ENCODE measurements at places on chromosomes 7 and 10. TPM values are rescaled to one million over a fixed set of nuclear protein-coding genes. Genes with fewer than 3 reads are reported as not detected.

The HOXA2 gene
- not detected for total RNA-seq

The TMEM178B gene
- 0.25 TPM for total RNA-seq

The SLC26A3 gene
- not detected for total RNA-seq

The SUN3 gene
- total RNA-seq = 0.64 TPM

The PLXDC2 gene
- not detected for total RNA-seq

The ITIH2 gene
- not detected for total RNA-seq

The MKX gene
- total RNA-seq = not detected

The ZNF853 gene
- 0.33 TPM for total RNA-seq

The PRPS1L1 gene
- not detected for total RNA-seq

The GRM3 gene
- not detected for total RNA-seq

The UPK3BL1 gene
- not detected for total RNA-seq

The NCF1 gene
- 2.6 TPM for total RNA-seq

The GIMAP4 gene
- total RNA-seq = 311 TPM

The MDFIC gene
- 75.4 TPM for total RNA-seq

The CCDC172 gene
- total RNA-seq = not detected

The GPR158 gene
- total RNA-seq = not detected

The SORBS1 gene
- 0.74 TPM for total RNA-seq

The STYXL1 gene
- total RNA-seq = 39.1 TPM

The TEX36 gene
- not detected for total RNA-seq

The CYP2E1 gene
- total RNA-seq = 0.79 TPM

The LLCFC1 gene
- total RNA-seq = not detected

The UFSP1 gene
- total RNA-seq = 3.1 TPM

The MPP7 gene
- total RNA-seq = 20.2 TPM

The ZKSCAN5 gene
- 14.1 TPM for total RNA-seq

The ERCC6 gene
- total RNA-seq = 16.8 TPM

The AKR1C3 gene
- total RNA-seq = 6.1 TPM

The IL2RA gene
- 142 TPM for total RNA-seq

The ASB10 gene
- total RNA-seq = not detected

The IFIT3 gene
- 55.4 TPM for total RNA-seq

The SPDYE16 gene
- 0.58 TPM for total RNA-seq

The SEMA4G gene
- total RNA-seq = 1.1 TPM

The SNCG gene
- total RNA-seq = not detected

The CALML3 gene
- not detected for total RNA-seq

The HMX3 gene
- total RNA-seq = not detected

The GPRIN2 gene
- not detected for total RNA-seq

The SOSTDC1 gene
- total RNA-seq = not detected

The APBB1IP gene
- 92.2 TPM for total RNA-seq

The PRSS37 gene
- total RNA-seq = not detected

The PNLIPRP2 gene
- not detected for total RNA-seq

Measured in activated CD4-positive, alpha-beta T cell treated with anti-CD3 and anti-CD28 coated beads, Interleukin-2, amount 10 ng/mL, durations not matched to agents 7 days and 5 days (primary cell).